ENCODE measurements at places on chromosomes 5 and 9.

- DNase-seq = no peak
- H3K36me3 ChIP-seq = no peaks in the 10 kb centered on the region
- H3K4me1 ChIP-seq = peaks cover 19% of the 10 kb centered on the region
- H3K27ac ChIP-seq = no peak overlapping the region
- H3K27me3 ChIP-seq = peaks cover 3% of the 10 kb centered on the region
Observed at GRCh38 chr9:129254566-129255287, 76.7 kb upstream of the IER5L start.

GRCh38 chr5:81334304-81335061 is 33.1 kb downstream of the ZCCHC9 start:
- H3K27me3 ChIP-seq = no peaks in the 10 kb centered on the region
- no peak overlapping the region for H3K4me3 ChIP-seq
- no peak for DNase-seq
- H3K4me1 ChIP-seq = peaks cover 2% of the 10 kb centered on the region

GRCh38 chr9:11275158-11275695 is 662.4 kb upstream of the PTPRD start:
- H3K36me3 ChIP-seq = no peaks in the 10 kb centered on the region
- no peak for DNase-seq
- H3K4me3 ChIP-seq = no peak overlapping the region
- no peaks in the 10 kb centered on the region for H3K4me1 ChIP-seq
- no peaks in the 10 kb centered on the region for H3K27me3 ChIP-seq
- no peak overlapping the region for H3K27ac ChIP-seq

GRCh38 chr5:39072925-39073766 is 1.1 kb downstream of the RICTOR start:
- peak overlapping the region; percentile 93 for H3K4me3 ChIP-seq
- peak overlapping the region; percentile 92 for H3K27ac ChIP-seq
- peaks cover 15% of the 10 kb centered on the region for H3K27me3 ChIP-seq
- peaks cover 23% of the 10 kb centered on the region for H3K36me3 ChIP-seq
- H3K4me1 ChIP-seq = peaks cover 32% of the 10 kb centered on the region

- H3K4me1 ChIP-seq = no peaks in the 10 kb centered on the region
- DNase-seq = no peak
- no peaks in the 10 kb centered on the region for H3K27me3 ChIP-seq
Observed at GRCh38 chr5:4313138-4313537, 717.5 kb downstream of the IRX1 start.

GRCh38 chr5:109105631-109106267 is 304.0 kb downstream of the PJA2 start:
- no peaks in the 10 kb centered on the region for H3K27me3 ChIP-seq
- no peaks in the 10 kb centered on the region for H3K36me3 ChIP-seq
- H3K4me1 ChIP-seq = no peaks in the 10 kb centered on the region
- no peak overlapping the region for H3K27ac ChIP-seq
- H3K4me3 ChIP-seq = no peak overlapping the region
- DNase-seq = no peak

DNA sequence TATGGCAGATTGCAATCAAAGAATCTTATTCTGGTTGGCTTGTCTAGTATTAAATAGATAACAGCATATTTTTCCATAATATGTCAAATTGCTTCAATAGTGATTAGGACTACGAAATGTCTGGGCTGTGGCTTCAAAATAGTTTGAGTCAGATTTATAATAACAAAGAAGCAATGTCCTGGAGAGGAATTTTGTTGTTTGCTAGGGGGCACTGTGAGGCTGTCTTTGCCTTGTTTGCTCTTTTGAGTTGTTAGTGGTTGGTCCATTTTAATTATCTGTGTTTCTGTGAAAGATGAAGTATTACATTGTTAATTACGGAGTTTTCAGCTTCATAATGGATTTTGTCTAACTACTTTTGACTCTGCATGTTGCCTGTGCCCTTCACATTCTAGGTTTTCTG is 713.6 kb downstream of the TLE4 start:
- H3K36me3 ChIP-seq = no peaks in the 10 kb centered on the region
- H3K4me1 ChIP-seq = no peaks in the 10 kb centered on the region
- no peak overlapping the region for H3K4me3 ChIP-seq
- no peak for DNase-seq
- no peaks in the 10 kb centered on the region for H3K27me3 ChIP-seq

- peak overlapping the region; percentile 72 for H3K27ac ChIP-seq
- peaks cover 5% of the 10 kb centered on the region for H3K36me3 ChIP-seq
- no peak overlapping the region for H3K4me3 ChIP-seq
- DNase-seq = no peak
Observed at GRCh38 chr5:173108914-173109313, 35.4 kb upstream of the BNIP1 start.

GRCh38 chr5:58133216-58133615 is 326.7 kb downstream of the PLK2 start:
- no peak for DNase-seq
- H3K27ac ChIP-seq = no peak overlapping the region
- H3K27me3 ChIP-seq = no peaks in the 10 kb centered on the region
- no peaks in the 10 kb centered on the region for H3K36me3 ChIP-seq

DNA sequence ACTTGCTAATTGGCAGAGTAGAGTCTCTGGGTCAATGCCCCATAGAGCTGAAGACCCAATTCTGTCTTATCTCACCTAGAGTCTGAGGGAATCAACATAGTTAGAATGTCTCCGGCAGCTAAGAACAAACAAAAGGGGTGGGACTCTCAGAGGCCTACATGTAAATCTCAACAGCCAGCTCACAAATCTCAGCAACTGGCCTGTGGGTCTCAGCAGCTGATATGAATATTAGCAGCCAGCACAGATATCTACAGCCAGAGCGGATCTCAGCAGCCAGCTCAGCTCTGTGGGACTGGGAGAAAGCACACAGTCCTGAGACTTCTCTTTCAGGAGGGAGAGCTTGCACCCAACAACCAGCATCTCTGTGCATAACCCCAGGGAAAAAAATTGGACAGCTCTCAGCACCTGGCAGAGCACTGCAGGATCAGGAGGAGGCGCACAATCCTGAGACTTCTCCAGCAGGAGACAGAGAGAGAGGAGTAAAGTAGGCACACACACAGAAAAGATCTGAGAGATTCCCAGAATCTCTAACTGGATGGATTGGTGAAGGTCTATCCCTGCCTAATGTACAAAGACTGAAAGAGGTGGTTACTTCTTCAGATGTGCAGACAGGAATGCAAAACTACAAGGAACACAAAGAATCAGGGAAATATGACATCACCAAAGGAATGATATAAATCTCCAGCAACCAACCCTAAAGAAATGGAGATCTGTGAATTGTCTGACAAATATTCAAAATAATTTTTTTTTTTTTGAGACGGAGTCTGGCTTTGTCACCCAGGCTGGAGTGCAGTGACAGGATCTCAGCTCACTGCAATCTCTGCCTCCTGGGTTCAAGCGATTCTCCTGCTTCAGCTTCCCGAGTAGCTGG is 29.2 kb downstream of the KLF4 start:
- peaks cover 2% of the 10 kb centered on the region for H3K4me1 ChIP-seq
- H3K36me3 ChIP-seq = no peaks in the 10 kb centered on the region
- H3K27me3 ChIP-seq = peaks cover 13% of the 10 kb centered on the region

- H3K27me3 ChIP-seq = no peaks in the 10 kb centered on the region
- no peaks in the 10 kb centered on the region for H3K4me1 ChIP-seq
- no peak overlapping the region for H3K4me3 ChIP-seq
Observed at GRCh38 chr5:44932922-44933585, 124.3 kb downstream of the MRPS30 start.

DNA sequence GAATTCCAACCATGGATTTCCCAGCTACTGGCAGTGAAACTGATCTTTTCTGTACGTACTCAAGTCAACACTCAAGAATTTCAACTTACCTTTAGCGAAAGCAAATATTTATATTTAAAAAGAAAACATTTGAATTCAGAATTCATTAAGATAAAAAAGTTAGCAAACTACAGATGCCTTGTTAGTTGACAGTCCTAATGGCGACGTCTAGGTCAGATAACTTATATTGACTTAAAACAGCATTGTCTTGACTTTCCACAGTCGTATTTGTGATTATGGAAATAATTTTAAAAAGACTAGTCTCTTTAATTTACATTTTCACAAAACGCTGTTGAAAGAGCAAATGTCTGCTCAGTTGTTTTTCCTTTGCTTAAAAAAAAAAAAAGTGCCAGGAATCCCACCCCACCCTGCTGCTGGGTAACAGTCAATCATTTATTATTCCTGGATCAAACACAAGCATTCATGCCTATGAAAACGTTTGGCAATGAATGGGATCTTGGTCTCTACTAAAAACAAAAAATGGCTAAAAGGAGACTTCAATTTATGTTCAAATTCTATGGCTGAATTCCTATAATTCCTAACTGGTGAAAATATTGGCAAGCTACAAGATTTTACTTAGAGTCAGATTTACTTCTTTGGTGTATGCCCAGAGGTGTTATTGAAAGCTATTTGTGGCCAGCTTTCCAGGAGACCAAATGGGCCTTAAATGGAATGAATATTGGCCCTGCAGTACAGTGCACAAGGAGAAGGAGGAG is 22.0 kb downstream of the OR2S2 start:
- no peaks in the 10 kb centered on the region for H3K27me3 ChIP-seq
- no peak overlapping the region for H3K4me3 ChIP-seq
- no peak overlapping the region for H3K27ac ChIP-seq
- H3K4me1 ChIP-seq = peaks cover 37% of the 10 kb centered on the region
- DNase-seq = no peak

DNA sequence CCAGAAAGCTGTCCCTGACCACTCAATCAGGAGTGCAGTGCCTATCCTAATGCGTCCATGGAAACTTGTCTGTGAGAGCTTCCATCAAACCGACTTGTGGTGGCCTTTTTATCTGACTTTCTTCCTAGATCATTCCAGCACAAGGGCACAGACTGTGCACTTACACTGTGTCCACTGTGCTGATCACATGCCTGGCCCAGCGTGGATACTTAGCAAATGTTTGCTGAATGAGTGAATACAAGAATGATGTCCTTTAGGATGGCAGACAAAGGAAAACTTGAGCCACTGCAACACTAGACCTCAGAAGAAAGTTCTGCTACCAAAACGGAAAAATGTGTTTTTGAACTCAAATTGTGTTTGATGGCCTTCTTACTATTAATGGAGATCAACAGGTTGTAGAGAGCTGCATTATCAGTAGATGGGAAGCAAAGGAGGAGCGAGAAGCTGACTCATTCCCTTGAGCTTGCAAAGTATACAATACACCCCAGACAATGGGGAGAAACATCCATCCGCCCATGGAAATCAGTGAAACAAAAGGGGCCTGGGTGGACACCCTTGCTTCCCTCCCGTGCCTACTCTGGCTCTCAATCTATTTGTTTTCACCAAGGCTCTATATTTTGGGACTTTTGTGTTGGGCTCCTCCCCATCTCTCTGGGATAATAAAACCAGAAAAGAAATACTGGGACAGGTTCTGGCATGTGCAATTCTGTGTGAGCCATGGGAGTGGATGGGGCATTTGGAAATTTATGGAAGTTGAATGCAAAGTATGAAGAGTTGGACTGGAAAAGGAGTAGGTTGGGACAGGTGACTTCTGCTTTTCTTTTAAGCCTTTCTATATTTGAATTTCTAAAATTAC is 76.2 kb upstream of the ZFAND5 start:
- H3K4me3 ChIP-seq = no peak overlapping the region
- peaks cover 29% of the 10 kb centered on the region for H3K4me1 ChIP-seq
- no peak for DNase-seq
- H3K36me3 ChIP-seq = no peaks in the 10 kb centered on the region

- H3K27ac ChIP-seq = no peak overlapping the region
- no peaks in the 10 kb centered on the region for H3K27me3 ChIP-seq
- DNase-seq = peak; percentile 57
- peaks cover 55% of the 10 kb centered on the region for H3K4me1 ChIP-seq
- peaks cover 38% of the 10 kb centered on the region for H3K36me3 ChIP-seq
Observed at GRCh38 chr5:143014017-143014651, 244.0 kb downstream of the ARHGAP26 start.

GRCh38 chr5:65141493-65141892 is 340.2 kb downstream of the ADAMTS6 start:
- H3K36me3 ChIP-seq = no peaks in the 10 kb centered on the region
- H3K4me3 ChIP-seq = no peak overlapping the region
- no peaks in the 10 kb centered on the region for H3K27me3 ChIP-seq

- H3K4me1 ChIP-seq = no peaks in the 10 kb centered on the region
- H3K27me3 ChIP-seq = peaks cover 25% of the 10 kb centered on the region
- H3K27ac ChIP-seq = no peak overlapping the region
- DNase-seq = no peak
Observed at GRCh38 chr9:37692622-37693221, 42.0 kb downstream of the FRMPD1 start.

- peaks cover 48% of the 10 kb centered on the region for H3K4me1 ChIP-seq
- H3K27ac ChIP-seq = no peak overlapping the region
- no peaks in the 10 kb centered on the region for H3K27me3 ChIP-seq
- no peak overlapping the region for H3K4me3 ChIP-seq
- no peak for DNase-seq
Observed at GRCh38 chr5:180516440-180516839, 22.3 kb downstream of the CNOT6 start.
